Activated CD8-positive, alpha-beta memory T cell treated with anti-CD3 and anti-CD28 coated beads, Interleukin-2, amount 50 U/mL, for 4 hours (primary cell): ENCODE measurements at places on chromosomes 4 and X.

- no peak for DNase-seq
These were observed 36.2 kb downstream of the ARHGAP10 start for GRCh38 chr4:147768113-147768512.

GRCh38 chr4:37665333-37666320 is 20.5 kb downstream of the RELL1 start:
- DNase-seq = no peak

GRCh38 chrX:14660970-14661369 is 131.6 kb downstream of the GLRA2 start:
- no peak for DNase-seq

GRCh38 chrX:2351321-2351720 is 149.5 kb downstream of the DHRSX start:
- DNase-seq = no peak

- DNase-seq = no peak
These were observed 249.3 kb upstream of the PRKX start for GRCh38 chrX:3962511-3963311.

DNA sequence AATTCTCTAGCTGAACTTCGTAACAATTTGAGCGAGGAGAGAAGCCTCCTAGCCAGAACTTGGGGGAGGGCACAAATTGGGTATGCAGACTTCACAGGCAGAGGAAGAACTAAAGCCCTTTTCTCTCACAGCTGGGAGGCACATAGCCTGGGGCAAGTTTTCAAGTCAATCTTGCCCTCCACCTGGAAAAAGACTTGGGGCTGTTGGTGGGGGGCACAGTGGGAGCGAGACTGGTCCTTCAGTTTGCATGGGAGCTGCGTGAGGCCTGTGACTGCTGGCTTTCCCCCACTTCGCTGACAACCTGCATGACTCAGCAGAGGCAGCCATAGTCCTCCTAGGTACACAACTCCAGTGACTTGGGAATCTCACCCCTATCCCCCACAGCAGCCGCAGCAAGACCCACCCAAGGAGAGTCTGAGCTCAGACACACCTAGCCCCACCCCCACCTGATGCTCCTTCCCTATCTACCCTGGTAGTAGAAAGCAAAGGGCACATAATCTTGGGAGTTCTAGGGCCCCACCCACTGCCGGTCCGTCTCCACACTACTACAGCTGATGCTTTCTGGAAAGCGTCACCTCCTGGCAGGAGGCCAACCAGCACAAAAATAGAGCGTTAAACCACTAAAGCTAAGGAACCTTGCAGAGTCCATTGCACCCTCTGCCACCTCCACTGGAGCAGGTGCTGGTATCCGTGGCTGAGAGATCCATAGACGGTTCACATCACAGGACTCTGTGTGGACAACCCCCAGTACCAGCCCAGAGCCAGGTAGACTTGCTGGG is 160.8 kb downstream of the CBLL2 start:
- no peak for DNase-seq

GRCh38 chrX:129846716-129847115 is 3.0 kb upstream of the ZDHHC9 start:
- DNase-seq = no peak

DNA sequence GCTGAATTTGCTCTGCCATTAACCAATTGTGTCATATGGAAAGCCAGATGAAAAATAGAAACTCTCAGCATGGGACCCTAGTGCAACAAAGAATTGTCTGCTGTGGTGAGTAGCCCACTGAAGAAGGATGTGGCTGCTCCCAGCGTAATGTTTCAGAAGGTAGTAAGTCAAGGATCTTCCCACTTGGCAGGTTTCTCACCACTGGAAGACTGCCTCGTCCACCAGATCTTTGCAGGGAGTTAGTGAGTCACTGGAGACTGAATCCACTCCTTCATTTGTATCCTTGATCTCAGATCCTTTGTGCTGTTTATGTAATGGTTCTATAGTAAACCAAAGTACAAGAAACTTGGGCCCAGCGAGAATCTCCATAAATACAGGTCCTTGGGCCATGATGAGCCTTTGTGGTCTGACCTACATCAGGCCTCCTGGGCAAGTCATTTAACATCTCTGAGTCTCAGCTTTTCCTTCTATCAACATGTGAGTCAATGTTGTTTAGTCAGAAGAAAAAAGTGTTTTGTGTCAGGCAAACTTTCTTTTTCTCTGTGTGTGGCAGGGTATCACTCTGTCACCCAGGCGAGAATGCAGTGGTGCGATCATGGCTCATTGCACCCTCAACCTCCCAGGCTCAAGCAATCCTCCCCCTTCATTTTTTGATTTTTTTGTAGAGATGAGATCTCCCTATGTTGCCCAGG is 78.0 kb upstream of the CCDC160 start:
- no peak for DNase-seq

GRCh38 chr4:112416464-112416863 is 99.5 kb downstream of the NEUROG2 start:
- DNase-seq = no peak

- DNase-seq = no peak
These were observed 7.3 kb upstream of the DCTD start for GRCh38 chr4:182924497-182924896.

DNA sequence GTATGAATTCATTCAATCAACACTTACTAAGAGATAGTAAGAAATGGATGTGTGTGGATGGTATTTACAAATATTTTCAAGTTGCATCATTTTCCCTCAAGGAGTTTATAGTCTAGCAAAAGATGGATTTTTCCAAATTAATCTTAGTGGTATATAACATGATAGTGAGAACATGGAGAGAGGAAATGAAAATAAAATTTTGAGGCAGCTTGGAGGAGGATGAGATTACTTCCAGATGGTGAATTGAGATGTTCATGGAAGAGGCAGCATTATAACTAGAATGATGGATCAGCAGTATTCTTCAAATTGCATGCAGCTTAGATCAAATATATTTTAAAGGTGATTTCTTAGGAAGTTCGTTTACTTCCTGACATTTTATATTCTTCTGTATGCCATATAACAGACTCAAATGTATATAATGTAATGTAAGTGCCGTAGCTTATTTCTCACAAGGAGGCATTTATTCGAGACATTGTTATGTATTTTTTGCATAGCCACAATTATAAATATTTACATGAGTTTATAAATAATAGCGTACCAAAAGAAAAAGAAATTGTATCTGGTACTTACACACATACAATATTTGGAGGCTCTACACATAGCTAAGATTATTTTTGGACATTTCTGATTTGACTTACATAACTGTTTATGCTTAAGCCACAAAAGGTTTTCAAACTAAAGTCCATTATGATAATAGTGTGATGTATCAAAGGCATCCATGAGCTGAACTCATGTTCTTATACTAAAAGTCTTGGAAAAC is 439.4 kb downstream of the SPRY1 start:
- DNase-seq = no peak

GRCh38 chr4:144347121-144347520 is 206.6 kb upstream of the GYPA start:
- DNase-seq = no peak

GRCh38 chrX:22788221-22788620 is 211.5 kb upstream of the DDX53 start:
- no peak for DNase-seq

DNA sequence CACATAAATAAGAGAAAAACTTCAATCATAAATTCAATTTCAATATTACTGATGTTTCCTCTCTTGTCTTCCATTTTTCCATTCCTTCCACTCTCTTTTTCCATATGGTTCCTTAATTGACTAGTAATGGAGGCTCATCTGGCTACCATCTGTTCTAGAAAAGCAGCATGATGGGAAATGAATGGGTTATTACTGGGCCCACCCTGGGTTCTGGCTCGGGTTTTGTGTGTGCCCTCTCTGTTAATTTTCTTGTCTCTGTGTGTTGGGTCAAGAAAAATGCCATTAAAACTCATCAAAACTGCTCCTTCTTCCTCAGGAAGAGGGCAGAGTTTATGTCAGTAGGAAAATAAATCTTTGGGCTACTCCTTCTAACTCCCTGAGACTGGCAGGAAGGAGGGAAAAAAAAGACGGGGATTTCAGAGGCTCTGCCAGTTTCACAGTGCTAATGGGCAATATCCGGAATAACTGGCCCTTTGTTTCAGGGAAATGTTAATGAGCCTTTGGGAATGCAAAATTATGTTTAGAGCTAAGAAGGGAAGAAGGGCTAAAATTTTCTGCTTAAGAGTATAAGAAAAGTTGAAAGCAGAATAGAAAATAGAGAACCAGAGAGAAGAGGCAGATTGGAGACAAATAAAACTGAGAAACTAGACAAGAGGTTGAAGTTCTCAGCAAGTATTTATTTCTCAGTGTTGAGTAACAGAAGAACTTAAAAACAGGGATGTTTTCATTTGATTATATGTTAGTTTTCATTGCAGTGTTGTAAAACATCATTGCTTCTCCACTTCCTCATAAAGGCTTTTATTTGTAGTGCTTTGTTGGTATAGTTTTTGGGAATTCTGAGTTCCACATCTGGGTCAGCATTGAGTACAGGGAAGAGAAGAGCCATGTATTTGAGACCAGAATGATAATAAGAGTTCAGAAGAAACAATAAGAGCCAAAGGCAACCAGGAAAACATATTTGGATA is 19.7 kb downstream of the GABRB1 start:
- no peak for DNase-seq

DNA sequence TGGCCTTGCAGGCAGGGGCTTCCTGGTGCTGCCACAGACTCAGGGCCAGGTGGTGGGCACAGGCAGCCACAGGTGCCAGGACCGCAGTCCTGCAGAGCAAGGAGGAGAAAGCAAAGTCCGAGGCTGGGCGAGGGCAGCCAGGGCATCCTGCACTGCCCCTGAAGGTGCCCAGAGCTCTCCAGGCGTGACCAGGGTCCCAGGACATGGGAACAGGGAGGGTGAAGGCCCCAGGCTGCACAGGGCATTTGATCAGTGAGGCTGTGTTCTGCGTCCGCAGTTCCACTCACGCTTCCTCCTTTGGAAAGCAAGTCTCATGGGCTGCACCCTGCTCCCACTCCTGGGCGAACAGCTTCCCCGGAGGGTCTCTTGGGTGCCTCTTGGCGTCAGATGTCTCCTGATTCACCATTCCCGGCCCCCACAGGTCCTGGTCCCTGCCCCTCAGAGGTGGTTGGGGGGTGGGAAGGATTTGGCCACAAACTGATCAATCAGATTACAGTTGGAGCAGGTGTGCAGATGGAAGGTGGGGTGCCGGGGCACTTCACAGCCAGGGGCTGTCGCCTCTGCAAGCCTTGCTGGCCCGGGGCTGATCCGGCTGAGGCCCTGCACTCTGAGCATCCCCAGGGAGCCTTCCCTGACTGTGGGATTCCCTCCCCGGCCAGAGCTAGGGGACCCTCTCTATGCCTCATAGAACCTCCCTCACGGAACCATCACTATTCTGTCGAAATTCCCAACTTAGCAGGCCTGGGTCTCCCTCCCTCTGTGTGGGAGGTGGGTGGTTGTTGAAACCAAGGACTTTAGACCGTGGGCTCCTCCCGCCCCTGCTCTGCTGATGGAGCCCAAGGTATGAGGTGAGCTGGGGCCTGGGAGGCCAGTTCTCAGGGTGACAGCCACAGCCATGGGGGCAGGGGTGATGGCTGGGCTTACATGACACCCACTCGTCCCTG is 3.3 kb downstream of the SH3TC1 start:
- no peak for DNase-seq

- no peak for DNase-seq
These were observed 154.2 kb downstream of the RAB28 start for GRCh38 chr4:13329963-13330362.

- no peak for DNase-seq
These were observed 32.1 kb downstream of the F11 start for GRCh38 chr4:186298031-186298647.

DNA sequence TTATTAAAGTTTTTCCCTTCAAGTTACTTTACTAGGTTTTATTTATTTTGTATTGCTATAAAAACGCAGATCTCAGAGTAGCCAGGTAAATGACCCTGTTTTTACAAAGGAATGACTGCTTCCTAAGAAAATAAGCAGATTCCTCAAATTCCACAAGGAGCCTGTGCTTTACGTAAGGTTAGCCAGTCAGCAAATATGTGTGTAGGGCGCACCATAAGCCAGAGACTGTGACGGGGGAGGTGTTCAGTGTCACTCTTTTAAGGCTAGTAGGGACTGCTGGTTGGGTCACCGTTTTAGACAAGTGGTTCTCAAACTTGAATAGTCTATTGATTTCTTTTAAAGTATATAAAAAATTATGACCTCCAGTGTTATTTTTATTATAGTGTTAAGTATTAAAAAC is 119.9 kb downstream of the ANK2 start:
- no peak for DNase-seq

DNA sequence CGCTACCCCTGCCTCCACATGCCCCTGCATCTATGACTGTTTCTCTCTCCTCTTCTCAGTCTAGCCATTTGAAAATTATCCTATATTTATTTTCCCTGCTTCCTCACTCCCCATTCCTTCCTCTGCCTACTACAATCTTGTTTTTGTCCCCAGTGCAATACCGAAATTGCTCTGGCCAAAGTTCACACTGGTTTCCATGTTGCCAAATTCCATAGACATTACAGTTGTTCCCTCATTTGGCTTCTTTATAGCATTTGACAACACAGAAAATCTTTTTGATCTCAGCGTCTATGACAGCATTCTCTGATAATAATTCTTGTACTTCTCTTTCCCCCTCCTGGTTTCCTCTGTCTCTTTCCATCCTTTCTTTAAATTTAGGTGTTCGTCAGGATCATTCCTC is 99.4 kb downstream of the GPR82 start:
- DNase-seq = no peak

GRCh38 chrX:147912093-147912801 is 528 bp downstream of the FMR1 start:
- no peak for DNase-seq

GRCh38 chr4:57117491-57117890 is 7.3 kb upstream of the IGFBP7 start:
- DNase-seq = no peak

DNA sequence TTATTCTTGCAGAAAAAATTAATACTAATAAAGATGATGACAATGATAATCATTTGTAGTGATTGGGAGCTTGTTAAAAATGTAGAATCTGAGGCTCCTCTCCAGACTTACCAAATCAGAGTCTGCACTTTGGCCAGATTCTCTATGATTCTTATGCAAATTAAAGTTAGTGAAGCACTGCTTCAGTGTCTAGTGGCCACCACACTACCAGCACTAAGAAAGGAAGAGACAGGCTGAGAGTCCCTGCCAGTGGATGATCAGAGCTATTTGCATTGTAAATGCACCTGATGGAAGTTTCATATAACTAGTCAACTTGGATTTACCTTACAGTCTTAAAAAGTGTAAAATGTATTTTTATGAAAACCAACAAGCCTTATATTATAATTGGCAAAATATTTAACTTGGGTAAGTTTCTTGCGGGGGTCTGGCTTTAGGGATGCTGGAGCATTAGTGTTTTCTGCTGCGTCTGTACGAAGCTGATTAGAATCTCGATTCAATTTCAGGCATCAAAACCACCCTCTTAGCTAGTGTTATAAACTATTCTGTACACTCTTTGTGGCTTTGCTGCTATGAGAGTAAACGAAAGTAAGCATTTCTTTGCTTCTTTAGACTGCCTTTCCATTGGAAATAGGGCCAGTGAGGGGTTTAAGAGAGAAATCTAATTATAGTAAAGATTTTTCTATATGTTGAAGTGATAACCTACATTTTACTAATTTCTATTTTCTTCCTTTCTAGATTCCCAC is 114.1 kb downstream of the TLL1 start:
- no peak for DNase-seq

GRCh38 chr4:25892796-25893195 is 21.2 kb upstream of the SMIM20 start:
- no peak for DNase-seq

- no peak for DNase-seq
These were observed 28.9 kb upstream of the APELA start for GRCh38 chr4:164847967-164848649.
